Anterior cingulate cortex (tissue), 58 donors: ENCODE measurements at places on chromosomes 12 and 14.

GRCh38 chr12:8499616-8500015 lies 13.7 kb upstream of the CLEC4D start:
- DNase-seq, result no peak

GRCh38 chr12:12091977-12092663 lies 21.4 kb downstream of the BCL2L14 start:
- DNase-seq, result no peak

- no peak for DNase-seq
Measured at GRCh38 chr12:120940006-120940405, 35.8 kb upstream of the SPPL3 start.

- no peak for DNase-seq
Measured at GRCh38 chr12:66196806-66197205, 7.8 kb downstream of the IRAK3 start.

DNA sequence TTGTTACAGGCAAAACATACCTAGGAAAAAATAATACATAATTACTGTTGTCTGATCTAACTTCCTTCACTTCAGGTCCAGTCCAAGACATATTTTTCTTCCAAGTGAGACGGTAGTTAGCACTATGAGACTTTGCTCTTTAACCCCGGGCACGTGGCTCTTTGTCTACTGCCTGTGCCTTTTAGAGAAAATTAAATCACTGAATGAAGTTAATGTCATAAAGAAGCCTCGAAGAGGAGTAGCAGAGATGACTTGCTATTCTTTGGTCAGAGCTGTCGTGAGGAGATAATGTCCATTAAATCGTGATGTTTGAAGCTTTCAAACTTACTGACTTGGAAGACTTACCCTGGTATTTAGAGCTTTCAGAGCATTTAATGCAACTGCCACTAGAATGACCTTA lies 8.7 kb downstream of the TESPA1 start:
- no peak for DNase-seq

- no peak for DNase-seq
Measured at GRCh38 chr12:2633176-2633824, 161.5 kb upstream of the FKBP4 start.

DNA sequence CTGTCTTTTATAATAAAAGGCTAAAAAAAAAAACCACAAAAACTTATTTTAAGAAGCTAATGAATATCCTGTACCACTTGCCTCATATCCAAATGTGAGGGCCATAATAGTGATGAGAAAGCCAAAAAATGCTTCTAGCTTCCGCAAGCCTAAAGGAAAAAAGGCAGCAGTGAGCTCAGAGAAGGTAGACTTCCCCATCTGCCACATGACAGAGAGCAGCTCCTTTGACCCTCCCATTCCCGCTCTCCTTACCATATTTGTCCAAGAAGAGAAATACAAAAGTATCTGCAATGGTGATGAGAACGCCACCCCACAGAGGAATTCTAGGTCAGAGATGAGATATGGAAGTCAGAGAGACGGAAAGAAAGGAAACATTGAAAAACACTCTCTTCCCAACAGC lies 27.1 kb downstream of the SLC11A2 start:
- no peak for DNase-seq

GRCh38 chr14:103302966-103303365 lies 31.1 kb upstream of the EIF5 start:
- no peak for DNase-seq

- no peak for DNase-seq
Measured at GRCh38 chr14:85907536-85907935, 377.6 kb downstream of the FLRT2 start.

DNA sequence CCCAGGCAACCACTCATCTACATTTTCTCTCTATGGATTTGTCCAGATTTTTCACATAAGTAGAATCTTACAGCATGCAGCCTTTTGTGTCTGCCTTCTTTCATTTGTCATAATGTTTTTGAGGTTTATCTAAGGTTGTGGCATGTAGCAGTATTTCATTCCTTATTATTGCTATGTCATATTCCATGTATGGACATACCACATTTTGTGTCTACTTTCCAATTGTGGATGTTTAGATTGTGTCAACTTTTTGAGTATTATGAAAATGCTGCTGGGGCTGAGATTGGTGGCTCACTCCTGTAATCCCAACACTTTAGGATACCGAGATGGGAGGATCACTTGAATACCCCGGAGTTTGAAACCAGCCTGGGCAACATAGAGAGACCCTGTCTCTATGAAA lies 3.2 kb upstream of the ATXN2 start:
- no peak for DNase-seq

DNA sequence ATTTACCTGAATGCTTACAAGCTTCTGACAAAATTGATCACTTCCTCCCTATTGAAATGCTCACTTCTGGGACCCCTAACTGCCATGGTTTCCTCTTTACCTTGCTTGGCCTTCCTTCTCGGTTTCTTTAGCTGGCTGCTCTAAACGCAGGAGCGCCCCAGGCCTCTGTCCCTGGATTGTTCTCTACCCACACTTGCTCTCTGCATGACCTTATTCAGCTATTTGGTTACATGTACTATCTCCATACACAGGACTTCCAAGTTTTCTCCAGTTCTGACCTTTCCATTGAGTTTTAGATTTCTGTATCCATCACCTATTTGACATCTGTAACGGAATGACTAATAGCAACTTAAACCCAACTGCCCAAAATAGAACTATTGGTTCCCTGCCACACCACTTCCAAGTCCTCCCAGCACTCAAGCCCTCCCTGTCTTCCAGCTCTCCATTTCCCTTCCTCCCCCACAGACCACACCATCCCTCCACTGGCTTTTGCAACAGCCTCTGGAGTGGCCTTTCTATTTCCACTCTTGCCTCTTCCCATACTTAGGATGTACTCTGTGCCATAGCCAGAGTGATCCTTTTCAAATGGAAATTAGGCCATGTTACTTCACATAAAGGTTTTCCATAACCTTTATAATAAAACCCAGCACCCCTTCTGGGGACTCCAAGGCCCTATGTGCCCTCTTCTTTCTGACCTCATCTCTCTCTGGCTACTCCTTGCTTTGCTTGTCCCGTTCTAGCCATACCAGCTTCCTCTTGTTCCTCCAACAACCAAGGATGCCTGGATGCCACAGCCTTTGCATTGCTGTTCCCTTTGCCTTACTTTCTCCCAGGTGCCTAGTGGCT lies 202.2 kb downstream of the AEBP2 start:
- no peak for DNase-seq

GRCh38 chr12:68886636-68887572 lies 46.1 kb downstream of the CPM start:
- no peak for DNase-seq

DNA sequence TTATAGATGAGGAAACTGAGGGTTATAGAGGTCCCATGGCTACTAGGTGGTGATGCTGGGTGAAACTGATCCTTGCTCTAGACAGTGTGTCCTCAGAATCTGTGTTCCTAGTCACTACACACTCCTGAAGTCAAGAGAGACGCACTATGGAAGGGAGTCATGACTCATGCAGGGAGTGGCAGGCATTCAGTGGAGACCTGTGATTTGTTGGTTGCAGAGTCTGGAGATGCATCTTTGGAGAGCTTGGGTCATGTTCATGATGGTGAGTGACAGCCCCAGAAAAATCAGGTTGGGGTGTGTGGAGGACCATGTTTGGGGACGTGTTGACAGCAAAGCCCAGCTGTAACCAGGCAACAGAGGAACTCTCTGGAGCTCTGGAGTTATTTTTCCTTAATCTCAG lies 38.0 kb upstream of the FBXO21 start:
- no peak for DNase-seq

DNA sequence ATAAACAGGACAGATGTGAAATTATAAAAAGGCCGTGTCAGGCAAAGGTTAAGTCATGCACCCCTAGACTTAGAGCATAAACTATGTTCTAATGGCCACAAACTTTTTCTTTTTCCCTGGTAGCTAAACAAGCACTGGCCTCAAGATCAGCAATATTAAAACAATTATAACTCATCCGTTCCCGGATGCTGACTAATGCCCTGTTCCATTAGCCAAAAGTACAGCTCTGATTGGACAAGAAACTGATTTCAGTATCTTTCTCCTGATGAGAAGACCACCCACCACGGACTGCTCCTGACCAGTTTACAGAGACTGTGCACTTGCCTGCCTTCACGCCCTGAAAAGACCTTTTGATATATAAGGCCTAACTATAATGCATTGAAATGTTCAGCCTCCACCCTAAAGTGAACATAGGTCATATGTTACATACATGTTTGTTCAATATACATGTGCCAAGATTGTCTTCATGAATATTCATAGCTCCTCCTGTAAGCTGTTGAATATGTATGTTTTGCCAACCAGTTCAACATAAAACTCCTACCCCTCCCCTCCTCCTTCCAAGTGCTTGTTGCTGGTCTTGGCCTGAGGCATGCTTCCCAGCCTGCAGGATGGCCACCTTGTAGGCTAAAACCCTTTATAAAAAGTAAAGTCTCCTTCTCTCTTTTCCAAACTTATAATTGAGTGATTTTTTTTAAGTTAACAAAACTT lies 162.0 kb downstream of the IPO8 start:
- no peak for DNase-seq

DNA sequence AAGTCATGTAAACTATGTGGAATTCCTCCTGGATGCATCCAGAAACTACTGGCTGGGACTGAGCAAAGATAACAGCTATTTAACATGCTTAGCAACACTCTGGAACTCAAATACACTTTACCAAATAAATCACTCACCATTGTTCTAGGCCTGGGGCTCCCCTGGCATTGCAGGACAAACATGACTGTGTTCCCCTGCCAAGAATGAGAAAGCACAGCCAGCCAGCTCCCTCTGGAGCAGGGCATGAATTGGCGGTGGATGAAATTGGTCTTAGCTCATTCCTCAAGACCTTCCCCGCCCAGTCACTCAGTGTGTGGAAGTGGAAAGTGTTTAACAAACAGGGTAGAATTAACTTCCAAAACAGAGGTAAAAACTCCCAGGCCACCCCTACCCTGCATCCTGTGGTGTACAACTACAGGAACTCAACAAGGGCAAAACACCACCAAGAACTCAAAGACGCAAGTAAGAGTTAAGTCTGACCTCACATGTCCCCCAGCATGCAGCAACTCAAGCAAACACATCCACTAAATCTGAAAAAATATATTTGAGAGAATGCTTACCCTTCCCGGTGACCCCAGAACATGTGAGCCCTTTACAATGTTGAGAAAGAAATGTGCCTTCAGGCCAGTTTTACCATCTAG lies 58.4 kb upstream of the BDKRB2 start:
- DNase-seq, result peak; percentile 31

DNA sequence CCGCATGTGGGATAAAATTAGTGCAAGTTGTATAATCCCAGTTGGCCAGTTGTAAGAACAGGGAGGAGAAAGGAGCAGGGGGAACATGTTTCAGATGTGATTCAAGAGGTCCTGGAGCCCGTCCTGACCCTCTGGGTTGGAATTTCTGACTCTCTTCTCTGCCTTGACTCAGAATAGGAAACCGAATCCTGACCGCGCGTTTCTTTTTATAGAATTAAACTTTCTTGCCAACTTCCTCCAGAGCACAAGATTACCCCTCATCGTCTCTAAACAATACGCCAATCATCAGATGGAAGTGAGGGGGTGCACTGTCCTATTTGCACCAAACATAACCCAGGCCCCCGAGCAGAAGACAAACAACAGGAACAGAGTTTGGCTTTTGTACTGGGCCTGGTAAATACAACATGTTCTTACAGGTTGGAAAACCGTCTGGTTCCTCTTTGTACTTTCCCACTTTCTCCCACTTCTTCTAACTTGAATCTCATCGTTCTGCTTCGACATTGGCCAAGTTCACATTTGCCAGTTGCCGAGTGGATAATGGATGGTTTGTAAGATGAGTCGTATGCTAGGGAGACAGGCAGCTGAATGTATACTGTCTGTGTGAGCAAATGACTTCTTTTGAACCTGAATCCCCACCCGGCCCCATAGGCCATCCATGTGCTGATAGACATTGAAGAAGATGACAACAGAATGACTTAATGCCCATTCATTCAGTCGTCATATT lies 42.6 kb upstream of the MED13L start:
- peak; percentile 43 for DNase-seq

GRCh38 chr12:3075315-3075714 lies 1.9 kb upstream of the TSPAN9 start:
- DNase-seq, result no peak

GRCh38 chr12:41277946-41278267 lies 89.8 kb downstream of the PDZRN4 start:
- no peak for DNase-seq

DNA sequence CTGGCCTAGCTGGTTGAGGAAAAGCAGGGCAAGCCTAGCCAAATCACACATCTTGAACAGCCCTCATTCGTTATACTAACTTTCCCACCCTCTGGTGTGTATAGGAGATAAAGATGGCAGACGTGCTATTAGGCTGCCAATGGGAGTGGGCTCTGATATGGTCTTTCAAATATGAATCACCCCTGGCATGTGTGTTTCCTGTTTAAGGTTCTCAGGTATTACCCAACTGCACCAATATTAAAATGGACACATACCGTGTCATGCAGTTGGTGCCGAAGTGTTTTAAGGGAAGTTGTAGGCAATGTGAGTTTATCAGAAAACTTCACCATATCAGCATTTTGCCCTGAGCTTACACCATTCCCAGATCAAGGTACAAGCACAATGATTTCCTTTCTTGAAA lies 33.4 kb downstream of the CHST11 start:
- DNase-seq, result no peak

GRCh38 chr12:131682510-131682895 lies 28.4 kb upstream of the SFSWAP start:
- no peak for DNase-seq

DNA sequence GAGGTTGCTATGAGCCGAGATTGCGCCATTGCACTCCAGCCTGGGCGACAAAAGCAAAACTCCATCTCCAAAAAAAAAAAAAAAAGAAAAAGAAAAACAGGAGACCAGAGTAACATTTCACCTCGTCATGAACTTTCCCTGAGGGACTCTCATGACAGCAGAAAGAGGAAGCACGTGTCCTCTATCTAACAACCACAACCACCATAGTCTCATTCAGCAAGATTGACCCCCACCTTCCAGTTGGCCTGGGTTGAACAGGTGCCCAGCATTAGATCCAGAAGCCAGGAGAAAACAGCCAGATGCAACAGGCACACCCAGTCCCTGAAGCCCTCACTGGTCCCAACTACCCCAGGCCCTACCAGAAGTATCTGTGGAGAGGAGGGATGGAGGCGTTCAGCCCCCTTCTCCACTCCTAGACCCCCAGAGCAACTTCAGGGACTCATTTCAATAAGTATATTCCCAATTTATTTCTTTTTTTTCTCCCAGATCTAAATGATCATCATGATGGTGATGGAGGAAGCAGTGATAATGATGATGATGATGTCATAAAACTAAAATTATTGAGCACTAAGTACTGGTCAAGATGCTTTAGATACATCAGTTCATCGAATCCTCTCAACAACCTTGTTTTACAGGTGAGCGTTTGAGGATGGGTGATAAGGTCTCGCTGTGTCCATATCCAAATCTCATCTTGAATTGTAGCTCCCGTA lies 235.0 kb downstream of the EFCAB11 start:
- DNase-seq, result no peak

- DNase-seq, result no peak
Measured at GRCh38 chr12:69888901-69889300, 63.9 kb downstream of the MYRFL start.

- no peak for DNase-seq
Measured at GRCh38 chr12:109269428-109269827, 39.7 kb downstream of the FOXN4 start.
